ENCODE measurements at places on chromosomes 4 and X.

DNA sequence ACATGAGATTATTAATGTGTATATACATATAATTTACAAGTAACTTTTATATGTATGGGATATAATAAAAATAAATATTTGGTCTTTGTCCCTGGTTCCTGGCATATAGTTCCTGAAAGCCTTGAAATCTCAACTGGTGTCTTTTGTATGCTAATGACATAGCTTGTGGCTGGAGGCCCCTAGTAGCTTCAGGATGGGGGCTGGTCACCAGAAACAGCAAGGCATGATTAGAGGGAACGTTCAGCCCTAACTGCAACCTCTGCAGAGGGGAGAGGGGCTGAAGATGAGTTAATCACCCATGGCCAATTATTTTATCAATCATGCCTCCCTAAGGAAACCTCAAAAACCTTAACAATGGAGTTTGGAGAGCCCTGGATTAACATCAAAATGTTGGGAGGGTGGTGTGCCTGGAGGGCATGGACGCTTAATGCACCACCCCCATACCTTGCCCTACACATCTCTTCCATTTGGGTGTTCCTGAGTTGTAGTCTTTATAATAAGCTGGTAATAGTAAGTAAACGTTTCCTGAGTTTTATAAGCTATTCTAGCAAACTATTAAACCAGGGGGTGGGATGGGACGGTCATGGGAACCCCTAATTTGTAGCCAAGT lies 21.3 kb downstream of the PIN4 start:
- DNase-seq = no peak

GRCh38 chrX:9738151-9738550 lies 27.5 kb downstream of the GPR143 start:
- no peak for DNase-seq

DNA sequence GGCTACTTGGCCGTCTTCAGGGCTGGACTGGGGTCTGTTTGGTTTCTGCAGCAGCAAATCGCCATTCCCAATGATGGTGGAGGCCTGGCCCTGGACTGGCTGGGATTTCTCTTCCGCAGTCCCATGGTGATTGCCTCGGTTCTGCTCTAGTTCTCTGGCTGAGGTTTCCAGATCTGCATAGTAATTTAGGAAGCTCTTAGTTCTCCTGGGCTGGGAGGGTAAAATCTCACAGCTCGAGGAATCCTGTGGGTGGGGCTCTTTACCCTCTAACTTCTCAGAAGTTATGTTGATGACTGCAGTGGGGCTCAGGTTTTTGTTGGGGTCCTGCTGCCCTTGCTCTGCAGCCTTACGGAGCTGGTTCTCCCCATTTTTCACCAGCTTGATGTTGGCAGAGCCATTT lies 200.6 kb downstream of the APBB2 start:
- no peak for DNase-seq

DNA sequence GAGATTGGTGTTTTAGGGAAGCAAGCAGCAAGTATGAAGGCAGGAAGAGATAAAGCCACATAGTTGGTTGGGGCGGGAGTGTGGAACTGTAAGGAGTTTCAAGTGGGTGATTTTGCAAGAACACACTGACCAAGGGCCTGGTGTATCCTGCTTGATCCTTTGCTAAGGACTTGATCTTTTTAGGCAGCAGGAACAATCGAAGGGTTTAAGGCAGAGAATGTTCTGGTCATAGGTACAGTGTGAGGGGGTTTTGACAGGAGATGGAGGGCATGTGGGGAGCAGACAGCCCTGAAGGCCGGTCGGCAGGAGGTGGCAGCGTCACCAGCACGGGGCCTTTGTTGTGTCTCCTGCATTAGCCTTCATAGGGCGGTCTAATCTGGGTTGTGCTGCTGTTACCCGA lies 54.7 kb downstream of the FAM193A start:
- DNase-seq = no peak

DNA sequence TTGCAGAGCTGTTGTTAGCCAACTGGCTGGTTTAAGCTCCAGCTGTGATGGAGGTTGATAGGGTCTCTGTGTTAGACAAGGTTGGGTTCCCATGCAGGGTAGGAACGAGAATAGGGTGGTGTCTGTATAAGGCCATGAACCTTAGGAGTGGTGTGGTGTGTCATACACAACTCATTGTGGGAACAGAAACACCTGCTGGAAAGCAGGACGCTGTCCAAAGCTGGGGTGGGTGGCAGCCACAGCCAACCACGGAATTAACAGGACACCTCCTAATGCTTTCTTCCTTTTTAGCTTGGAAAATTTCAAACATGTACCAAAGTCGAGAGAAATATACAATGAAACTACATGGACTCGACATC lies 94.4 kb downstream of the ARHGAP10 start:
- no peak for DNase-seq

- DNase-seq = no peak
These were observed 1644.8 kb upstream of the PCDH7 start for GRCh38 chr4:29075366-29075765.

GRCh38 chrX:47171996-47172395 lies 21.6 kb upstream of the UBA1 start:
- no peak for DNase-seq

DNA sequence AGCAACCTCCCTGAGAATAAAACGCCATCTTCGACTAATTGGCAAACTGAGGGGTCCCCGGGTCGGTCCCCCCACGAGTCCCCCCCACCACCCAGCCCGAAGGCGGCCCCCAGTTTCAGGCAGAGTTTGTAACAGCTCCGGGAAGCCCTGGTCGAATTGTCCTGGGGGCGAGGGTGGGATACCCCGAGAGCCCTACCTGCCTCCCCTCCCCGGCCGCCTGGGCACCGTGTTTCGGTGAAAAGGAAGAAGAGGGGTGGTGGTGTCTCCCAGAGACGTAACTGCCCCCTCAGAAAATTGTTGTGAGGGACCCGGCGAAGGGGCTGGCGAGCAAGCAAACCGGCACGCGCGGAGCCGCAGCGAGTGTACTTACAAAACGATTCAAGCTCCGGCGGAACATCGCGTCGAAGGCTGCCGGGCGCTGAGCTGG lies 1.2 kb downstream of the ATP11C start:
- DNase-seq = no peak

DNA sequence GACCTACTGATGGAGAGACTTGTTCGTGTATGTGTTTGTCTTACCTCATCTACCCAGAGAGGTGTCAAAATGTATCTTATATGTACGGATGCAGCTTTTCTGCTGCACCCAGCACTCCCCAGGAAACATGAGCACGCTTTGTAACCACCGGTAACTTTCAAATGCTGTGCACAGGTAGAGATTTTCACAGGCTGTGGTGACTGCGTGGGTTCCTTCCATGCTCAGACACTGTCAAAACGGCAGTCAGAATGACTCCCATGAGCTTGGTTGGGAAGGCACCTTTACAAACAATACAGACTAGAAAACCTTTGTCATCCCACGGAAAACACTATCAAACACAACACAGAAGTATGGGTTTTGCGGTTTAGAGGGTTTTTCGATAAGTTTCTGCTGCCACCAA lies 28.2 kb downstream of the F11 start:
- DNase-seq = no peak

GRCh38 chrX:23525531-23525930 lies 141.8 kb upstream of the PRDX4 start:
- no peak for DNase-seq

- DNase-seq = no peak
These were observed 581 bp downstream of the UBE2K start for GRCh38 chr4:39698424-39699009.

GRCh38 chr4:155578726-155579370 lies 87.8 kb upstream of the GUCY1A1 start:
- DNase-seq = no peak

- no peak for DNase-seq
These were observed 91.5 kb downstream of the COX18 start for GRCh38 chr4:72977936-72978485.

- no peak for DNase-seq
These were observed 60.4 kb downstream of the FNIP2 start for GRCh38 chr4:158829254-158829653.

GRCh38 chr4:76272073-76272472 lies 20.6 kb downstream of the FAM47E start:
- DNase-seq = no peak

DNA sequence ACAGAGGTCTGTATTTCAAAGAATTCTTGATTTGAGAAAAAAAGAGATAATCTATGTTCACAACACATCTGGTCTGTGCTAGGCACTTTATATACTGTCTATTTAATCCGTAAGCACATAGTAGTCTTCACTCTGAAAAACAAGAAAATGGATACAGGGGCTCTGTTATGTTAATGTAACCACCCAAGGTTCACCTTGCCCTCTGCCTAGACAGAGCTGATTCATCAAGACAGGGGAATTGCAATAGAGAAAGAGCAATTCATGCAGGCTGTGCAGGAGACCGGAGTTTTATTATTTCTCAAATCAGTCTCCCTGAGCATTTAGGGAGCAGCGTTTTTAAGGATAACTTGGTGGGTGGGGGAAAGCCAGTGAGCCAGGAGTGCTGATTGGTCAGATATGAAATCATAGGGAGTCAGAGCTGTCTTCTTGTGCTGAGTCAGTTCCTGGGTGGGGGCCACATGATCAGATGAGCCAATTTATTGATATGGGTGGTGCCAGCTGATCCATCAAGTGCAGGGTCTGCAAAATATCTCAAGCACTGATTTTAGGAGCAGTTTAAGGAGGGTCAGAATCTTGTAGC lies 92.9 kb upstream of the TNIP3 start:
- DNase-seq = no peak
